ENCODE measurements at places on chromosomes 11 and 22.

GRCh38 chr22:37546437-37547250, 13.6 kb upstream of the CDC42EP1 start:
- no peak for DNase-seq

- DNase-seq: no peak
Measured at GRCh38 chr11:35887737-35888136, 56.1 kb upstream of the LDLRAD3 start.

DNA sequence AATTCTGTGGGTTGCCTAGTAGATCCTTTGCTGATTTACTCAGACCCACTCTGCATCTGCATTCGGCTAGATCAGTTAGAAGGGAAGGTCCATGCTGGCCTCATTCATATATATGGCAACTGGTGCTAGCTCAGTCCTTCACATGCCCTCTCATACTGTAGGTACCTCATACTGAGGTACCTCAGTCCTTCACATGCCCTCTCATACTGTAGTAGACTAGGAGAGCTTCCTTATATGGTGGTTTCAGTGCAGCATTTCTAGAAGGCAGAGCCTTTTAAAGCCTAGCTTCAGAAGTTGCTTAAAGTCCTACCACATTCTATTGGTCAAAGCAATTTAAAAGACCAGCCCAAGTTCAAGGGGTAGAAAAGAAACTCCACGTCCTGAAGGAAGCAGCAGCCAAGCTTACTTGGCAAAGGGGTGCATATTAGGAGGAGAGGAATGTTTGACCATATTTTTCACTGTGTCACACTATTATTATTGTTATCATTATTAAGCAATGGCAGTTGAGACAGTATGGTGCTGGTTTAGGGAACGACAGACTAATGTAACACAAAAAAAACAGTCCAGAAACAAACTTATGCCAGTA, 356.4 kb downstream of the DYNC2H1 start:
- DNase-seq: no peak

GRCh38 chr11:117607449-117607848, 189.6 kb downstream of the DSCAML1 start:
- DNase-seq: no peak

DNA sequence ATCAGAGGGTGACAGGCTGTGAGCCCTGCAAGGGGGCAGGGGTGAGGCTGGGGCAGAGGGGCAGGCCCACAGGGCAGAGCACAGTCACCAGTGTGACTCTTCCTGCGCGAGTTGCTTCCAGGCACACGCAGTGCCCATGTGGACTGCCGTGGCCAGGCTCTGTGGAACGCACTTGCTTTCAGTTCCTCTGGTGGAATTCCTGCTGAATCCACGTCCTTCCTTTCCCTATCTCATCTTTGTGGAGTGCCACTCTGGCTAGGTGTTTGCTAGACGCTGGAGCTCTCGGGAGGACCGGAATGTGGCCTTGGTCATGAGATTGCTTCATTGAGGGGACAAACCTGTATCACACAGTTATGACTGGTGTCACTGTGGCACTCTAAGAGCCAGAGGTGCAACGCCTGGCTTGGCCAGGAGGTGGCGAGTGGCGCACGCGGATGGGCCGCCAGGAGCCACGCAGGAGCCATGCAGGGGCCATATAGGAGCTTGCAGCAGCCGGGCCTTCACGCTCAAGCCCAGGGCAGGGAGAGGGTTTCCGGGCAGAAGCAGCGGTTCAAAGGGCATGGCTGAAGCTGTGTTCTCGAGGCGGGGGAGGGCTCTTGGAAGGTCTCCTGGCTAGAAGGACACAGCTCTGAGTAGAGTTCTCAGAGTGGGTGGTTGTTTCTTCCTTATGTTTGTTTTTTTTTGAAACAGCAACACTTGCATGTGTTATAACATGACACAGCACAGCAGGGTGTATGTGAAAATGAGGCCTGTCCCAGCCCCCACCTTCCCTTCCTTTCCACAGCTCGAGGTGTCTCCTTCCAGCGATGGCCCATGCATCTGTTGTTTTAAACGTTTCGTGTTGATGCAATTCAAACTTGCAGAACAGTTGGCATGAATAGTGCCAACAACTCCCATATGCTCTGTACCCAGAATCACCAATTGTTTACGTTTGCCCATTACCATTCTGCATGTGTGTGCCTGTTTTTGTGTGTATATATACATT, 36.2 kb downstream of the TBC1D22A start:
- peak; percentile 15 for DNase-seq

DNA sequence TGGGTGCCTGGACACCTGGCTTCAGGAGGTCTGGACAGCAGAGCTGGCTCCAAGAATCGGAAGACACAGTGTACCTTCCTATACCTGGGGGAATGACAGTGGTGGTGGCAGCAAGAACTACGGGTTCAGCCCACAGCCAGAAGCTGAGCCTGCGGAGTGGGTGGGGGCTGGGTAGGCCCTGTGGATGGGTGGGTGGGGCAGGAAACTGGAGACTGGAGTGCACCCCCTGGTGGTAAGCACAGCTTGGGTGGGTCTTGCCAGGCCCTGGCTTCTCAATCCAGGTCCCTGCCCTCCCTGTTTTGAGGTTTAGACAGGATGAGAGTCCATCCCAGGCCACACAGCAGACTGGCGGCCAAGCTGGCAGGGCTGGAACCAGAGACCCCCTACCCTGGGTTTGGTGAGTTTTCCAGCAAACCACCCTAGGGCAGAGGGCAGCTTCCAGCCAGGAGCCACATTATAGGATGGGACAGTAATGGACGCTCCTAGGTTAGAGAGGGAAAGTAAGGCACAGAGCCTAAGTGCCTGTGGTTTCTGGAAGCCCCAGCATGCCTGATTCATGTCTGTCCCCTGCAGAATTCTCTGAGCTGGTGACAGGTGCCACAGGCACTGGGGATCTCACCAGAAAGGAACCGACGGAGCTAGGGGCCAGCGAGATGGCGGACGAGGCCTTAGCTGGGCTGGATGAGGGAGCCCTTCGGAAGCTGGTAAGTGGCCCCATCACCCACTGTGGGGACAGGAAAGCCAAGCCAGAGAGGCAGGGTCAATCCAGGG, 1.7 kb downstream of the SMTN start:
- DNase-seq: no peak

- no peak for DNase-seq
Measured at GRCh38 chr11:13355191-13355590, 77.6 kb downstream of the BMAL1 start.

DNA sequence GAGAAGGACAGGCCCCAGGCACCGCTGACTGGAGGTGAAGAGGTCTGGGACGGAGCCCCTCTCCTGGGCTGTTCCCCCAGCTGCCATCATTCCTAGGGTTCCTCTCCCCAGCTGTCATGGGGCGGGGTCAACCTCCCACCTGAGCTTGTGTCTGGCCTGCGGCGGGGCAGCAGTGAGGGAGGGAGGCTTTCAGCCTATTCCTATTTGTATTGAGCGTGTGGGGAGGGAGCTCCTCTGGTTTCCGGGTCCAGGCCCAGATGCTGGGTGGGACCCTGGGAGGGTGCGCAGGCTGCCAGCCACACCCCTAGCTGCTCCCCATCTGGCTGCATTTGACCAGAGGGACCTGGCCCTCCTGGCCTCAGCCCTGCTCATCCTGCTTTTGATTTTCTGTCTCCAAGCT, 13.7 kb downstream of the TSPAN4 start:
- no peak for DNase-seq

DNA sequence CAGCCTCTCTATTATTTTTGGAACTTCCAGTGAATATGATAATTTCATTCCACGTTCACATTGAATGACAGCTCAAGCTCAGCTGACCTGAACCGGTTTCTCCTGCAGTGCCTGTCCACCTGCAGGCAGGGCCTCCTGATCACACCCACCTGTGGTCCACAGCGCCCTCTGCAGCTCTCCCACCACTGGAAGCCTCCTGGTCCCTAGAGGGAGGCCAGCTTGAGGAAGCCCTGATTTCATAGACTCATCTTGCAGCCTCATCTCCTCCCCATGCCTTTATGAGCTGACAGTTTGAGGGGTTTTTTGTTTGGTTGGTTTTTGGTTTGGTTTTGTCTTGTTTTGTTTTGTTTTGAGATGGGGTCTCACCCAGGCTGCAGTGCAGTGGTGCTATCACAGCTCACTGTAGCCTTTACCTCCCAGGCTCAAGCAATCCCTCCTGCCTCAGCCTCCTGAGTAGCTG, 29.9 kb upstream of the MALAT1 start:
- DNase-seq: no peak

DNA sequence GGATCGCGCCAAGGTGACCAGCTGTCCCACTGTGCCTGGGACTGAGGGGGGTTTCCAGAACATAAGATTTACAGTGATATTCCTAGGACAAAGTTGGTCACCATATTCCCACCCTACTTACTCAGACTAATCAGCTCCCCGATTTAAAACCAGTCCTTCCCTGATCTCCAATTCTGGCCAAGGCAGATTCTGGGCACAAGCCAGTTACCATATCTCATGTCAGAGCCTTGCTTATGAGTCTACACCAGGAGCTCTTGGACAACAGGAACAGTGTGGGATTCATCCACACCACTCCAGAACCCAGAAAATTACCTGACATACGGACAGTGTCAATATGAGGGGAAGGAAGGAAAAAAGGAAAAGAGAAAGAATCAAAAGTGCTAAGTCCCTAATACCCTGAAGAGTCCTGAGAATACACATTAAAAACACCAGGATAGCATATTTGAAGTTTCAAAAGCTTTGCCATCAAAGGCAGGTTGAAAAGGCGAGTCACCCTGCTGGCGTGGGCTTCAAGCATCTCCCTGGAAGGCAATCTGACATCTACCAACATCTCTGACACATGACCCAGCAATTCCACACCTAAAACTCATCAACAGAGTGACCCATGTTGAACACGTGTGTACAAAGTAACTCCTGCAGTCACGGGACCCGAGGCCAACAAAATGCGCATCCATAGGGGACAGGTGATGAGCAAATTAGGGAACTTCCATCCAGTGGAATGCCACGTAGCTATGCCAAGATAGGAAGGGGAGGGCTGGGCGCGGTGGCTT, 8.0 kb upstream of the IL2RB start:
- DNase-seq: no peak

DNA sequence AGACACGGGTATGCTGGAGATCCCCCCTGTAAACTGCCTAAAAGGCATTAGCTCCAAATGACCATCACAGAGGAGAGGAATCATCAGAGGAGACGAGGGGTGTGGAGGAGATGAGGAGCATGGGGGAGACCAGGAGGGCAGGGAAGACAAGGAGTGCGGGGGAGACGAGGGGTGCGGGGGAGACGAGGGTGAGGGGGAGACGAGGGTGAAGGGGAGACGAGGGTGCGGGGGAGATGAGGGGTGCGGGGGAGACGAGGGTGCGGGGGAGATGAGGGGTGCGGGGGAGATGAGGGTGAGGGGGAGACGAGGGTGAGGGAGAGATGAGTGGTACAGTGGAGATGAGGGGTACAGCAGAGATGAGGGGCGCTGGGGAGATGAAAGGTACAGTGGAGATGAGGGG, 17.5 kb upstream of the GAL start:
- DNase-seq: no peak

DNA sequence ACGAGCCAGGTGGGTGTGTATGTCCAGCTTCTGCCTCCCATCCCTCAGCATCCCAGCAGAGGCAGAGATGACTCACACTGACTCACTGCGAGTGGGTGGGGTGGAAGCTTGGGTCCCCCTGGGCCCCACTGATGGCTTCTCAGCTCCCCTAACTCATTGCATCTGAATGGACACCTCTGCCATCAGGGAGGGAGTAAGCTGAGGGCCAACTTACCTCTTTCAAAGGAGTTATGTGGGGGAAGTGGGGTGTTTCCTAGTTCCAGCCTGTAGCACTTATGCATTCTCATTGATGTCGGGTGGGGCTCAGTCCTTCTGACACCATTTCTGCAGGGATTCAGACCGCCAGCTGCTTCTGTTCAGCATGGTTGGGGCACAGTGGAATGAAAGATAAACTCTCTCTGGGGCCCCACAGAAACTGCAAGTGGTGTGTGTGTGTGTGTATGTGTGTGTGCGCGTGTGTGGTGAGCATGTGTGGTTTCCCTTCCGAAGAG, 1425.8 kb downstream of the TBC1D22A start:
- DNase-seq: no peak

DNA sequence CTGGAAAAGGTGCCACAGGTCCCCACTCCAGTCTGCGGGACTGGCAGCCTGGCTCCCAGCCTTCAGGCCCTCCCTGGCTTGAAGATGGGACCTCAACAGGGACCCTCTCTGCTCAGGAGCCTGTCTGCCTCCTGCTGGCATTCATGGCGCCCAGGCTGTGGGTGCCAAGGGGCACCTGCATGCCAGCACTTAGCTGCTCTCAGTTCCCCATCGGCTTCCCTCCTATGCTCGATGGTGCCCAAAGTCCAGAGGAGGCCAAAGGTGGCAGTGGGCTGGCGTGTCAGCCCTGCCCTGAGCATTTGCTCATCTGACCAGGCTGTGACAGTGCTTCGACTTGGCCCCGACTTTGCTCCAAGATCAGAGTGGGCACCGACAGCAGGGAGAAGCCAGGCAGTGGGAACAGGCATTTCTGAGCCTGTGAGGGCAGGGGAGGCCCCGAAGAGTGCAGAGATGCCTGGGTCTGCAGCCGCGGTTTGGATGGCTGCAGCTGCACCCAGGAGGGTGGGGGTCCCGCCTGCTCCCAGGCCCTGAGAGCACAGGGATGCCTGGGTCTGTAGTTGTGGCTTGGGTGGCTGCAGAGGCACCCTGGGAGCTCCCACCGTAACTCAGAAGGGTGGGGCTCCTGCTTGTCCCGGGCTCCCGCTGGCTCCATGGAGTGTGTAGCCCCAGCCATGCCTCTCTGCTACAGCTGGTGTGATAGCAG, 463.6 kb downstream of the TBC1D22A start:
- DNase-seq: no peak

- peak; percentile 41 for DNase-seq
Measured at GRCh38 chr11:2420502-2421225, 20.1 kb downstream of the TSSC4 start.

DNA sequence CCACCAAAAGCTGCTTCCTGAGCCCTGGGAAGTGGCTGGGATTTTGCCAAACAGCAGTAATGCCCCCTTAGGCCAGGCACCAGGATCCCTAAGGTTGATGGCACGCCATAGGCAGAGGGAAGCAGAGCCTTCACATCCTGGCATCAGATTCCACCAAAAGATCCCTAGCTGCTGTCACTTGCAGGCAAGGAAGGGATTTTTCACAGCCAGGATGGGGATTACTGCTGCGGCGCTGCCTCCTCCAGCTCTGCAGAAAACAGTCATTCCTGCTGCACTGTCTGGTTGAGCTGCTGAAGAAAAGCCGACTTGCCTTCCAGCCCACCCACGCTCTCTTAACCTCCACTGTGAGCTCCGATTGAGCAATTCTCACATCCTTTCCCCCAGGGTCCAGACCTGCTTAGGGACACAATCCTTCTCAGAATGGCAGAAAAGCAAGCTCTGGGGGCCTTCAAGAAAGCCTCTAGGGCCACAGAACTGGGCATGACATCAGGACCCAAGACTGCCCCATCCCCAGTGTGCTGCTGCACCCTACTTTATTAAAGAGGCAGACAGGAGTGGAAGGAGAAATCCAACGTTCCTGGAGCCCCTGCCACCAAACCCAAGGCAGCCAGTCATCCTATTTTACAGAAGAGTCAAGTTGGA, 19.9 kb downstream of the SYN3 start:
- no peak for DNase-seq

GRCh38 chr22:18978506-18978905, 42.4 kb upstream of the PRODH start:
- no peak for DNase-seq
